ENCODE measurements at places on chromosomes 2 and 18.

- peak; percentile 34 for DNase-seq
These were observed 50.2 kb upstream of the PLB1 start for GRCh38 chr2:28445448-28446258.

DNA sequence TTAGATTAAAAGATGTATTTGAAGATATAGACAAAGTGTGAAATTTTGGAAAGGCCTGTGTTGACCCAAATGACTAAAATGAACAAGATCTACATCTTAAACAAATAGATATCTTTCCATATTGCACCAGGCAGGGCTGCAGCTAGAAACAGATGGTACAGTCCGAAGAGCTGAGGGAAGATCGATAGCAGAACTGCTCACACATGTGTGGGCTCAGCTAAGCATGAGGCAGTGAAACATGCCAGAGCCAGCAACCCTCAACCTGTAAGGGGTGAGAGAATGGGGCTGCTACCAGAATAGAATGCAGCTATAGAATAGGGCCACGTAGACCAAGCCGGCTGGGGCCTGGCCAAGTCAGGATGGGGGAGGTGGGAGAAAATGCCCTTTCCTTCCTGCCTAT lies 87.8 kb downstream of the SLC5A7 start:
- DNase-seq: no peak

DNA sequence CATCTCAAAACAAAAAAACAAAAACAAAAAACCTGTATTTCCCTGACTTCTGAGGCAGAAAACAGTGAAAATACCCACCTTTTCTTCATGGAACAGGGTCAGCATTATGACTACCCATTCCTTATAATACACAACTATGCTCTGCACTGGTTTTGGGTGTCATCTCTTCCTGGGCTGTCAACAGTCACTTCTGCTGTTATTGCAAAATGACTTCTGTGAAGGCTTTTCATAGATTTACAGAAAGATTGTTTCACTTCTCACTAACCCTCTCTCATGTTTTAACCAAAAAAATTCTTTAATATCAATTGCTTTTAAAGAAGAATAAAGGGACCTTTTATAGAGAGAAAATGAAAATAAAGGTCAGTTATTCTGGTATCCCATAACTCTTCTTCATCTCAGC lies 26.5 kb upstream of the PIK3C3 start:
- no peak for DNase-seq

- DNase-seq: no peak
These were observed 21.8 kb upstream of the CTIF start for GRCh38 chr18:48517048-48517447.

- no peak for DNase-seq
These were observed 93.3 kb upstream of the PAPOLG start for GRCh38 chr2:60662781-60663180.

DNA sequence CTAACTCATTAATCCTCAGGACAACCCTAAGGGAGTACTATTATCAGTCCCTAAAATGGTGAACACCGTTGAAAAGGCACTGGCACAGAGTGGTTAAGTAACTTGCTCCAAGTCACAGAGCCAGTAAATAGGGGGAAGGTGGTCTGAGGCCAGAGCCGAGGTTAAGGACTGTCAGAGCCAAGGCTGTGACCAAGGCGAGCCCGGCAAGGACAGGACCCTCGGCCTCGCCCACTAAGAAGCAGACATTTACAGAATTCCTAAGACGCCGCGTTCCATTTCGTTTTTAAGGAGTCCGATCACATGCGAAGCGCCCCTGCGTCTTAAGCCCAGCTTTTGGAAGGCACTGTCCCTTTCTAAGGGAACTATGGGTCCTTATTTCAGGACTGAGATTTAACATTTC lies 1.1 kb downstream of the PDIA6 start:
- DNase-seq: no peak

GRCh38 chr2:8414946-8415879 lies 266.6 kb upstream of the ID2 start:
- DNase-seq: peak; percentile 30

- no peak for DNase-seq
These were observed 133.0 kb downstream of the COL6A3 start for GRCh38 chr2:237280939-237281338.

DNA sequence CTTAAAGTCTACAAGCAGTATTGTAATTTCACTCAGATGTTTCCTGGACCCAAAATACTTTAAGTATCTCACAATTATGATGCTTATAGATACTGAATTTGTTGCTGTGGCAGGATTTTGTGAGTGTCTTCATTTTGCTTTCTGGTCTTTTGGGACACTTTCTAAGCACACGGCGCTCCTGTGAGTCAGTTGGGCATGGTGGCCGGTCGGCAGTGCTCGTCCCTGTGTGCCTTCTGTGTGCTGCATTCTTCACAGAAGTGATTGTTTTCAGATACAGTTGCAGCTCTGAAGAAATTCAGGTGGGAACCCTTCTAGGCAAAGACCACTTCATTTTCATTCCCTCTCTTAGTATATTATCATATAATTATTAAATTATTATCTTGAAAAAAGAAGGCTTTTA lies 273.3 kb downstream of the ZNF407 start:
- no peak for DNase-seq

- DNase-seq: no peak
These were observed 294.0 kb downstream of the RIT2 start for GRCh38 chr18:42821492-42821891.

- DNase-seq: no peak
These were observed 47.0 kb downstream of the DHRS9 start for GRCh38 chr2:169116327-169116726.

- no peak for DNase-seq
These were observed 128.6 kb upstream of the TLK1 start for GRCh38 chr2:171289316-171289715.

- no peak for DNase-seq
These were observed 112.3 kb upstream of the CNGA3 start for GRCh38 chr2:98233941-98234340.

DNA sequence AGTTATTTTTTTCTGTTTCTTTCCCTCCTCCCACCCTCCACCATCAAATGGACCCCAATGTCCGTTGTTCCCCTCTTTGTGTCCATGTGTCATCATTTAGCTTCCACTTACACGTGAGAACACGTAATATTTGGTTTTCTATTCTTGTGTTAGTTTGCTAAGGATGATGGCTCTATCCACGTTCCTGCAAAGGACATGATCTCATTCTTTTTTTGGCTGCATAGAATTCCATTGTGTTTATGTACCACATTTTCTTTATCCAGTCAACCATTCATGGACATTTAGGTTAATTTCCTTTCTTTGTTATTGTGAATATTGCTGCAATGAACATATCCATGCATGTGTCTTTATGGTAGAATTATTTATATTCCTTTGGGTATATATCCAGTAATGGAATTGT lies 91.3 kb upstream of the TNP1 start:
- DNase-seq: no peak

GRCh38 chr2:67186871-67187270 lies 210.3 kb upstream of the ETAA1 start:
- DNase-seq: no peak

GRCh38 chr2:226601881-226602662 lies 197.5 kb downstream of the IRS1 start:
- no peak for DNase-seq

DNA sequence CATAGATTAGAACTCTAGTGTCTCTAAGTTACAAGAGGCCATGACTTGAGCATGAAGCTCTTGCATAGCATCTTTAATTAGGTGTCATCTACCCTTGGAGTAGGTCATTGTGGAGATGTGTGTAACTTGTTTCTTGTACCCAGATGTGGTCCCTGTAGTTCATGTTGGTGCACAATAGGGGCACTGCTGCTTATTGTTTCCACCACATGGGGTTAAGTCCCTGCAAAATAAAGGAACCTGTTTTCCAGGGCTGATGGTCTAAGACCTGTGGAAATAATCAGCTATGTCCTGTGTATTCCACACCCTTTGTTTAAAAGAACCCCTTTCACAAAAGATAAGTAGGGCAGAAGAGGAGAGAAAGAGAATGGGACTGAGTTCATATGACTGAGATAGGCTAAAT lies 28.6 kb downstream of the ASXL3 start:
- no peak for DNase-seq

- DNase-seq: no peak
These were observed 58.0 kb downstream of the SRD5A2 start for GRCh38 chr2:31522786-31523185.

All from COLO829 (cell line).